Nephron progenitor cell (in vitro differentiated cells): ENCODE measurements at places on chromosomes 12 and 14.

DNA sequence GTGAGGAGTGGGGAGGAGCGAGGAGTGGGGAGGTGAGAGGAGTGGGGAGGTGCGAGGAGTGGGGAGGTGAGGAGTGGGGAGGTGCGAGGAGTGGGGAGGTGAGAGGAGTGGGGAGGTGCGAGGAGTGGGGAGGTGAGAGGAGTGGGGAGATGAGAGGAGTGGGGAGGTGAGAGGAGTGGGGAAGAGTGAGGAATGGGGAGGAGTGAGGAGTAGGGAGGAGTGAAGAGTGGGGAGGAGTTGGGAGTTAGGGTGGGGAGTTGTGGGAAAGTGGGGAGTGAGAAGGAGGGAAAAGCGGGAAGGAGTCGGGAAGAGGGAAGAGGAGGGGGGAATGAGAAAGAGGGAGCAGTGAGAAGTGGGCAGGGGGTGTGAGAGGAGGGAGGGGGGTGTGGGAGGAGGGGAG is 86.1 kb downstream of the B4GALNT3 start:
- no peak for DNase-seq

GRCh38 chr12:15979096-15980092 is 68.3 kb downstream of the DERA start:
- DNase-seq, result peak; percentile 28

GRCh38 chr12:38915429-38916182 is 10.2 kb upstream of the CPNE8 start:
- no peak for DNase-seq

DNA sequence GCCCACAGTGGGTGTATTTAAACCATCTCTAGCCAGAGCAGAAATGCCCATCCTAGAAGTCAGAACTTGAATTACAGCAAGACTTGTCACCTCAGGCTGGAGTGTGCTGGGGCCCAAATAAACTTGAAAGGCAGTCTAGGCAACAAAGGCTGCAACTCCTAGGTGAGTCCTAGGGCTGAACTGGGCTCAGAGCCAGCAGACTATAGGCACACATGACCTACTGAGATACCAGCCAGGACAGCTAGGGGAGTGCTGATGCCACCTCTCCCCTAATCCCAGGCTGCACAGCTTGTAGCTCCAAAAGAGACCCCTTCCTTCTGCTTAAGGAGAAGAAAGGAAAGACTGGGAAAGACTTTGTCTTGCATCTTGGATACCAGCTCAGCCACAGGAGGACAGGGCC is 106.0 kb downstream of the TXNDC16 start:
- DNase-seq, result no peak
